Stimulated activated CD8-positive, alpha-beta memory T cell treated with anti-CD3 and anti-CD28 coated beads, Interleukin-7, amount 100 ng/mL, for 1 hour (primary cell): ENCODE measurements at places on chromosomes 3 and 15.

DNA sequence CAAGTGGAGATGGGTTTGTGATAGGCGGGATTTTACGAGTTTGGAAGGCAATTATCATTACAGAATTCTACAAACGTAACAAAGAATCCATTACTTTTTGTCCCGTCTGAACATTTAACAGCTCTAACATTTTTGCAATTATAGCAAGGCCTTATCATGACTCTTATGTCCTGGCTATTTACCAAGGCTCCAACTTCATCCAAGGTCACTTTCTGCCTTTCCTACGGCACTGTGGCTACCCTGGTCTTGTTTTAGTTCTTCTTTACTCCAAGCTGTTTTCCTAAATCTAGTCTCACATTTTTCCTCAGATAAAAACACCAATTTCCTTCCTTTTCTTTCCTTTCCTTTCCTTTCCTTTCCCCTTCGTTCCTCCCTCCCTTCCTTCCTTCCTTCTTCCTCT lies 33.5 kb upstream of the GRM7 start:
- no peak for DNase-seq

GRCh38 chr3:197041875-197042488 lies 12.4 kb upstream of the MELTF start:
- no peak for DNase-seq

DNA sequence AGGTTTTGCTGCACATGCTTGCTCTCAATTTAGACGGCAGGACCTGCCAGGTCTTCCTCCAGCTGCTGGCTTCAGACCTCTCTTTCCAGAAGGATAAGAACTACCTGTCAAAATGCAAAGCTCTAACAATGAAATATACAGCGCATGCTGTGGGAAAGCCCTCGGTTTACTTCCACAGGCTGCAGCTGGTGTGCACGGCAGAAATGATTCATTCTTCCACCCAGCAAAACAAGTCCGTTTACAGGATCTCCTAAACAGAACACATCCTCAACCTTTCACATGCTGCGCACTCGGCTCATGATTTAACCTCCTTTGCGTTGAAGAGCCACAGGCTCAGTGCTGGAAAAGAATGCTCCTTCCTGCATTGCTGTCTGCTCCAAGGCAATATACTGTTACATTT lies 92.4 kb upstream of the WNT5A start:
- DNase-seq: no peak

GRCh38 chr3:95327478-95327877 lies 1264.6 kb downstream of the NSUN3 start:
- DNase-seq: no peak

DNA sequence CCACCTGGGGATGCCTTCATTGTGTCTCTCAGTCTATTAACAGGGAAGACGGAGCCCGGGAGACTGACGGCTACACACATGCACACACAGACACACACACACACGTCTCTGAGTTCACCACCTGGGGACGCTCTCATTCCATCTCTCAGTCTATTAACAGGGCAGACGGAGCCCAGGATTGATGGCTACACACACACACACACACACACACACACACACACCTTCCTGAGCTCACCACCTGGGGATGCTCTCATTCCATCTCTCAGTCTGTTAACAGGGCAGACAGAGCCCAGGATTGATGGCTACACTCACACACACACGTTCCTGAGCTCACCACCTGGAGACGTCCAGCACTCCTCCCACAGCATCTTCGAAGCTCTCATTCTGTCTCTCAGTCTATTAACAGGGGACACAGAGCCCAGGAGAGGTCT lies 143.9 kb downstream of the OR4M2 start:
- no peak for DNase-seq

DNA sequence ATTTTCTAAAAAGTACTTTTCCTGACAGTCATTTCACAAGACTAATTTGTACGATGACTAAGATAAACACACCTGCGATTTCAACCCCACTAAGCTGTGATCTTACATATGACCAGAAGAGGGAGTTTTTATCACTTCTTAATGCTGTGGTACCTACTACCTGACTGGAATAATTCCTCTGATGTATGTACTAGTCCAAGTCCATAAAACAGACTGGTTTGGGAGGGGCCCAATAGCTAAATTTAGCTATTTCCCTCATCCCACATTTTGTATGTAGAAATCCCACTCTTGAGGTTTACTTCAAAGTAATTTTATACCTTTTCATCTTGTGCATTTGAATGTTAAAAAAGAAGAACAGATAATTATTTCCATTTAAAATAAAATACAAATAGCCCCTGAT lies 49.7 kb upstream of the SCAANT1 start:
- DNase-seq: no peak

GRCh38 chr15:67781907-67782690 lies 43.2 kb upstream of the SKOR1 start:
- no peak for DNase-seq

DNA sequence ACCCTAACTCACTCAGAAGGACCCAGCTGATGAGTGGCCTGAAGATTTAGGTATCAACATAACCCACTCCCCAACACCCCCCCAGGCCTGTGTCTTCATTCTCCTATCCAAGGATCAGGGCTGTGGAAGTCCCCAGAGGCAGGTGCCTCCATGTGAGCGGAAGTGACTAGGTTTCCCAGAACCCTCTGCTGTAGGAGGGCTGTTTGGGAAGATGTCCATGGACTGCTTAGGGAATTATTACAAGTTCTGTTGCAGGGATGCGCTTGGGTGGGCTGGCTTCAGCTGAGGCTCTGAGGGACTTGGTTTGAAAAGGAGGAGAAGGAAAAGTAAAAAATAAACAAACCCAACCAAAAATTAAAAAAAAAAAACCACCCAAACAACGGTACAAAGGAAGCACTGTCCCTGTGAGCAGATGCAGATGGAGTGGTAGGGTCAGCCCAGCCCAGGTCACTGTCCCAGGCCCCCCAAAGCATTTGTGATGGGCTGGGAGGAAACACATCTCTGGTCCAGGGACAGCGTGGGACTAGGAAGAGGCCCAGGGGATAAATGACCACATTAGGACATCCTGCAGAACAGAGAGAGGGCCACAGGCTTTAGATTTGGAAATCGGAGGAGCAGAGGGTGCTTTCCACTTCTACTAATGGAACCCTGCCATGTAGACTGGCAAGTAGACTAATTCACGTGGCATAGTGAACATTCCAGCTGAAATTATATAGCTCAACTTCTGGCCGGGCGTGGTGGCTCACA lies 12.2 kb upstream of the APOD start:
- no peak for DNase-seq

DNA sequence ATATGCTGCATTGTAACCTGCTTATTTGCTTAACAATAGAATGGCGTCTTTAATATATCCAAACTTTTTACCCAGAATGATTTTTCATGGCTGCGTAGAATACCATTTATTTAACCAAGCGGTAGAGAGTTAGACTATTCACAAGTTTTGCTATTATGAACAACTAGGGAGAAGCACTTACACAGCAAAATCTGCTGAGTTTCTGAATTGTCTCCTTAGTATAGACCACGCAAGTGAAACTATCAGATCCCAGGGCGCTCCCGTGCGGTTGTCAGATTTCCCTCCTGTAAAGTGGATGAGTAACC lies 12.6 kb upstream of the ADPGK start:
- DNase-seq: no peak

- no peak for DNase-seq
Observed at GRCh38 chr3:19272296-19272695, 124.0 kb downstream of the KCNH8 start.

DNA sequence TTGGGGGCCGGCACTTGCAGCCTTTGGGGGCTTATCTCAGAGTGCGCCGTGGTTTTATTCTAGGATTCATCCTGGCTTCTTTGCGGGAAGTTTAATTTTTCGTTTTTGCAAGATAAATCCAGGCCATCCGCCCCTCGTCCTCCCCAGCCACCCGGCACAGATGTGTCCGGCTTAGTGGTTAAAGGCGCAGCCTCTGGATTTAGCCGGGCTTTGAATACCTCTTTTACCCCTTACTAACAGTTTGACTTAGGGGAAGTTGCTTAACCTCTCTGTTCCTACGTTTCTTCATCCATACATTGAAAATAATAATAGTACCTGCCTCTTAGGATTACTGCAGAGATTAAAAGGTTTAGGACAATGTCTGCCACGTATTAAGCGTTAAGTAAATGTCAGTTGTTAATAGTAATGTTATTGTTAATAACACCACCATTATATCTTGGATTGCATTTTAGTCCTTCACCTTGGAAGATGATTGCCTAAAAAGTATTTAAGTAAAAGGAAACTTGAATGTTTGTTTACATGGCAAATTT lies 714 bp downstream of the ECT2 start:
- no peak for DNase-seq

DNA sequence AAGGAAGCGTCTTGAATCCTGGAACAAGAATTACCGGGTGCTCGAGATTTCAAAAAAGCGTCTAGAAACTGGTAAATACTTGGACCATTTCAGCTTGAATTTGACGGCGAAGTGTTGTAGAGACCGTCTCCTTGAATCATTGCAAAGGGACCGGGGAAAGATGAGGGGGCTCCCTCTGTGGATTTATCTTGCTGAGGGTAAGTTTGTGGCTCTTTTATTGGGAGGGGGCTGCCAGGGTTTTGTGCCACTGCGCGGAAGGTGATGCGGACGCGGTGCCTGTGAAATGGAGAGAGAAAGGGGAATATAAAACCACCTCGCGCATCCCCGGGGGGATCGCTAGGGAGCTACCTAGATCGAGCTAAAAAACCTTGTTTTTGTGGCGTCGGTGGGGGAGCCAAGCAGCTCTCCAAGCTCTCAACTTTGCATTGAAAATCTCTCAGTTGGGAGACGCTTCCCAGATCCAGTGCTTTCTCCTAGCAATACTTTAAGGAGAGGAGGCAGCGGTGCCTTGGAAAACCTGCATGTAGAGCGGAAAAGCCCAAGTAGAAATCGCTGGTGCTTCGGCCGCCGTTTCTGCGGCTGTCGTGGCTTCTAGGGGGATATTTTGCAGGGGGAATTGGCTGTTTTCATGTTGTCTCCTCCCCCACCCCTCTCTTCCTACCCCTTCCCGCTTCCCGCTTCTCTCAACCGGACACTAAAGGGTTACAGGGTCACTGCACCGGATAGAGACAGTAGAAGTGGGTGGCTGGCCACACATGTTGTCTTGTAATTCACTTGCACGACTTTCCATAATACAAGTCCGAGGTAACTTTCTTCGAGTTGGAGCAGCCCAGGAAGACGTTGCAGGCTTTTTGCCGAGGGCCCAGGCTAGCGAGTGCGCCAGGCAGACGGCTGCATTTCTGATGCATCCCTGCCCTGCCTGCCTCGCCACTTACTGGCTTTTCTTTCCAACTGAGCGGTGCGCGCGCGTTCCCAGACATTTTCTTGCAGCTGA lies 187.6 kb downstream of the NLGN1 start:
- no peak for DNase-seq

- DNase-seq: no peak
Observed at GRCh38 chr15:76433798-76434400, 97.3 kb downstream of the ISL2 start.

DNA sequence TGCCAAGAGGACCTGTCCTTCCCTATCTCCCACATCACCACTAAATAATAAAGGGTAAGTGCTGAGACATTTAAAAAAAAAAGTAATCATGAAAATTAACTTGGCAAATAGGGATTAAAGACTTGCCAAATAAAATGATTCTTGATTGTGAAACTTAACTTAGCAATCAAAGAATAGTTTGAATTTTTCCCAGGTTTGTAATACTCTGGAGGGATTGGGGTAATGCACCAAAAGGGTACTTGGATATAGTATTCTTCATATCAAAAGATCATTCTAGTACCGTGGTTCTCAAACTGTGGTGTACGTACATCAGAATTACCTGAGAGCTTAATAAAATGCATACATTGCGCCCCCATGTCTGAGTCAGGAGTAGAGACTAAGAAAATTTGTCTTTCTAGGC lies 28.5 kb downstream of the CALML4 start:
- no peak for DNase-seq

GRCh38 chr15:56820333-56820732 lies 87.0 kb upstream of the ZNF280D start:
- no peak for DNase-seq

DNA sequence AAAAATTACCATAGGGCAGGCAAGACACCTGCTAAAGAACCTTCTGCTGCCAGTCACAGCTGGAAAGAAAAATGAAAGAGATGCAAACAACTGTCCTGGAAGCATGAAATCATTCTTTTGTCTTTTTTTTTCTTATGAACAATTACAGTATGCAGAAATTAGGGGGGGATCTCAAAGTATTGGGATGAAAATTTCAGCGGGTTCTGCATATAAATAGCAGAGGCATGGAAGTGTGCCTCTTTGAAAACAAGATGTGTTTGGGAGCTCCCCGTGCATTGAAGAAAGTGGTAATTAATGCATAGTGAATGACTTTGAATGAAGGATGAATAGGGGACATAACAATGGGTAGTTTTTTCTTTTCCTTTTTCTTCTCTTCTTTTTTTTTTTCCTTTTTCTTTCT lies 431.2 kb downstream of the SOX2 start:
- no peak for DNase-seq

- no peak for DNase-seq
Observed at GRCh38 chr3:7367968-7368367, 507.1 kb downstream of the GRM7 start.

DNA sequence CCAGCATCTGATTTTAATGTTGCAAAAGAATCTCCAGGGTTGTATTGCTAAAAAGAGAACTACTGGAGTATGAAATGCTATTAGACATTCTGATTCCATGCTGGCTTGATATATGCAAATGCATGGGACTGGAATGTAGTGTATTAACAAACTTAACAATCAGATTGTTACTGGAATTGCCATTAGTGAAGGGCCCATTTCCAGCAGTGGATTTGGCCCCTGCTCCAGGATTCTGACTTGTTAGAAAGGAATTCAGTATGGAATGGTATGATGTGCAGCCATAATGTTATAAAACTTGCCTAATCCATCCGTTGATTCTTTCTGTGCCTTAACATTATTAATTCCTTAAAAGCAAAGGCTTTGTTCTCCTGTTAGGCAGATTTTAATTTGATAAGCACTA lies 7.9 kb downstream of the ARRDC4 start:
- no peak for DNase-seq

DNA sequence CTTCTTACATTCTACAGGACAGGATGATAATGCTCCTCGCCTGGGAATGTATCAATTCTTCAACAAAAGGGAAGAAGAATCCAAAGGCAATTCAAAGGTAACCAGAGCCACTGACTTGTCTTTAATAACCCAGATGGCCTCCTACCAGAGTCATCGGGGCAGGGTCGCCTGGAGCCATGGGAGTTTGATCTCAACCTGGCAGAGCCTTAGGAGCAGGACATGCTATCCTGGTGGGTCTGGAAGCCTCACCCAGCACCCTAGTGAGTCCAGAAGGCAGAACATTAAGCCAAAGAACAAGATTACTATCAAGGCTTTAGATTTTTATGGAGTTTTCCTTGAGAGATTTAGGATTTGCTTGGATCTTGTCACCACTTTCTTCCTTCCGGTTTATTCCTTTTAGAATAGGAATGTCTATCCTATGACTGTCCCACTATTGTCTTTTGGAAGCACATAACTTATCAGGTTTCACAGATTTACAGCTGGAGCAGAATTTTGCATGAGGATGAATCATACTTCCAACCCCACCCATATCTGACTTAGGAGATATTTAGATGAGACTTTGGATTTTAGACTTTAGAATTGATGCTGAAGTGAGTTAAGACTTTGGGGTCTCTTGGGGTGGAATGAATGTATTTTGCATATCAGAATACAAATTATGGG lies 330.3 kb upstream of the GOLIM4 start:
- DNase-seq: no peak
